ENCODE measurements at places on chromosomes 2 and 18.

DNA sequence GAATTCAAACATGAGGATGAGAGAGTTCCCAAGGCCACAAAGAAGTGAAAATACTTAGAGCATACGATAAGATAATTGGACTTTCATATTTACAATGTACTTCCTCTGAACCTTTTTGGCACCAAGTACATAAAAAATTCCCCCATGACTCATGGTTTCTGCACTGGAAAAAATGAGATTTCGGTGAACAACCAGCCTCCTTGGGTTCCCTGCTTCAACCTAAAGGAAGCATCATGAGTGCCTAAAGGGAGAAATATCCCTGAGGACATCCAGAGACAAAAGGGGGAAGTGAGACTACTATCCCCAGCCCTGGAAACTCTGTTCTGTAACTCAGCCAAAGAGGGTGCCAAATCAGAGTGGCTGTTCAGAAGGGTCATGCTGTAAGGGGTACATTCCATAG is 562.7 kb upstream of the SLC39A10 start:
- peak; percentile 37 for DNase-seq

GRCh38 chr18:22309191-22309590 is 108.5 kb downstream of the CTAGE1 start:
- peak; percentile 51 for DNase-seq

DNA sequence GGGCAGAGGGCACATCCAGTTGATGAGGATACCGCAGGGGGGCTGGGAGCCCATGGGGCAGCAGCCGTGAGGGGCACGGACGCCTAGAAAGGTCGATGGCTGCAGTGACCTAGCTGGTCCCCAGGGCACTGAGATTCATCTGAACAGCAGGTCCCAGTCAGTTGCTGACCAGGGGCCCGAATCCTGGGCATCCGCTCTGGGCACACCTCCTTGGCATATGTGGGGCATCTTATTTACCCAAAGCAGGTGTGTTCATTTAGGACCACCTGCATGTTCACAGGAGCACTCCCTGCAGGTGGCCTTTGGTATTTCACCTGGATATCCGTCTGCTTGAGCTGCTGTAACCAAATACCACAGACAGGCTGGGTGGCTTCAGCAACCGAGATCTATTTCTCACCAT is 72.0 kb upstream of the ODC1 start:
- no peak for DNase-seq

DNA sequence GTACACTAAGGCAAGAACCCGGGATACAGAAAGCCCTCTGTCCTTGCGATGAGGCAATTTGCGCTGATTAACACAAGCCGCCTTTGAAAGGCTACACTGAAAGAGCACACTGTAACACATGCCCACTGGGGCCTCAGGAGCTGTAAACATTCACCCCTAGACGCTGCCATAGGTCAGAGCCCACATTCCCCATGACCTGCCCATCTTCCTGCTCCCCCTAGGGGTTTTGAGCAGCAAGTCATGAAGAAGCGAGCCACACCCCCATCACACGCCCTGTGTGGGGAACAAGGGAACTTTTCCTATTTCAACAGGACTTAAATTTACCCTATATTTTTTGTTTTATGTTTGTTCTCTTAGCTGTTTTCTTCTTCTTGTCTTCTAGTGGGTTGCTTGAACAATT is 47.8 kb upstream of the SLC4A10 start:
- no peak for DNase-seq

- DNase-seq, result no peak
Measured at GRCh38 chr18:13366962-13367892, 148.7 kb downstream of the LDLRAD4 start.

GRCh38 chr2:230634146-230634545 is 78.5 kb upstream of the CAB39 start:
- no peak for DNase-seq

- DNase-seq, result no peak
Measured at GRCh38 chr2:217177720-217178119, 317.9 kb upstream of the TNP1 start.

GRCh38 chr2:186903216-186903615 is 54.2 kb upstream of the ZSWIM2 start:
- peak; percentile 36 for DNase-seq

GRCh38 chr2:54652540-54652939 is 70.9 kb upstream of the EML6 start:
- no peak for DNase-seq

- no peak for DNase-seq
Measured at GRCh38 chr2:15222856-15223255, 338.3 kb downstream of the NBAS start.

DNA sequence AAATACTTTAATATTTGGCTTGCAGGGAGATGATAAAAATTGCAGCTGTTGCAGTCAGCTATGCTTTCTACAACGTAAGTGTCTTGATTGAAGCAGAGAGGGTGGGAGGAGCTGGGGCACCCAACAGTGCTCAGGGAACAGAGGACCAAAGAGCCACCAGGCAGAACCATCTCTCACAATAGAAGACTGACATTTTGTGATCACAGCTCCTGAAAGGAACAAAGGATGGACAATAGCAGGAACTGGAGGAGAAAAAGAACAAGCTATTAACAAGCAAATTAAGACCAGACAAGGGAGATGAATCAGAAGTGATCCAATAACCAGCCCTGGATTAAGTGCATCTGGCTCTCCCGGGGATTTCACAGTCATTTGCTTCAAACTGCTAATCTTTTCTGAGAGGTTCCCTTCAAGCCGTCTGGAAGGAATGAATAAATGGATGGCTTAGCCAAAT is 65.7 kb upstream of the SMAD2 start:
- no peak for DNase-seq

DNA sequence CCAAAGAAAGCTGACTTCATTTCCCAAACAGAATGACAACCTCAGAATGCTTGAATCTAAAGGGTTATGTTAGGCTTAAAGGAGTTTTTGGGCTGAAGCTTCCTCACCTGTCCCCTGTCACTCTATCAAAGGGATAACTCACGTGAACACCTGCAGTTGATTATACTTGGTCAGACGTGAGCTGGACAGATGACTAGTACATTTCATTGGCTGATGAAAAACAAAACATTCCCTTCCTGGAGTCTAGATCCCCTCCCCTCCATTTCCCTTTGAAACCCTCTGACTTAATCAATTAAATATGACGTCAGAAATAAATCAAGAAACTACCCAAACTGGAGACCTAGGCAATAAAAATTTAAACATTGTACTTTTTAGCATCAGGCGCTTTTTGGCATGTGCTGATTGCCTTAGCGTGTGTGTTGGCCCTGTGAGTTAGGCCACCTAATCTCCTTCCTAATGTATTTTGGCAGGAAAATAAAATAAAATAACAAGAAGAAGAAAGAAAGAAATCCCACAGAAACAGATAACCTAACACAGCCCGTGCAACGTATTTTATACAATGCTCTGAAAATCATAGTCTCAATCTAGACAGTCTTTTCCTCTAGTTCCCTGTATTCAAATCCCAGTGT is 159.0 kb downstream of the ANTXR1 start:
- DNase-seq, result no peak

DNA sequence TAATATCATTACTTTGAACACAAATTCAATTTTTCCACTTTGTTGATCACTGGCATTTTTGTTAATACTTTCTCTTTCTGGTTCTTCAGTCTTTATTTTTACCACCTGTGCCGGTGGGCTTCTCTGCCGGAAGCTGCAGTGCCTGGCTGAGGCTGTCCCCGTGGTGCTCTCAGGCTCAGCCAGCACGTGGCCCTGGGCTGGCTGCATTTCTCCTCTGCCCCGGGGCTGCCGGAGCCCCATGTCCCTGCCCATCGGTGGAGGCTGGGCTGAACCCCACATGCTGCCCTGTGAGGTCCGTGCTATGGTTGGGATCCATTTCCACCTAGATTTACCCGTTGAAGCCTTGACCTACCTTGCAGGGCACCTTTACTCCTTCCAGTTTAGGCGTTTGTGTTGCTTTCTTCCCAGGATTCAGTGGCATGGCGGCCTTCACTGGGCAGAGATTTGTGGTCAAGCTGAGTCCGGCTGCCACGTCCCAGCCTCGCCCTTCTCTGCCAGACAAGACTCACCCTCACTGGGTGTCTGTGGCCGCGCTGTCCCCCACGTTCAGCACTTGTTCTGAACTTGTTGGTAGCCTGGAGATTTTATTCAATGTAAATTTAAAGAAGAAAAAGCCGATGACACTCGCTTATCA is 12.8 kb upstream of the TMEM18 start:
- no peak for DNase-seq

DNA sequence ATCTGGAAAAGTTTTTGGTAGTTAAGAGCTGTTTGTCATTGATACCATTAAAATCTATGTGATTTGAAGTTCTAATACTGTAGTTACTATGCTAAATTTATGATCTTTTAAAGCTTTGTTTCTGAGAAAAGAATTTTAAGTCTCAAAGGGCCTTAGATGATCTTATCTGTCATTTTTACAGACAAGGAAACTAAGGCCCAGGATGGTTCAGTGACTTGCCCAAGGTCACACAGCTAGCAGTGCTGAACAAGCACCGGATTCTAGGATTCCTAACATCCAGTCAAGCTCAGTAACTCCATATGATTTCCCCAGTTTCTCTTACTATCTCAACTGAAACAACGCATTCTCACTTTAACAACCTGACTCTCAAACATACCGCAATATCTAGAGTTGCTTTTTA is 37.7 kb downstream of the PELI1 start:
- no peak for DNase-seq

GRCh38 chr2:65666156-65666725 is 233.8 kb upstream of the SPRED2 start:
- DNase-seq, result peak; percentile 9

GRCh38 chr2:241849616-241850543 is 8.8 kb downstream of the PDCD1 start:
- DNase-seq, result no peak

GRCh38 chr2:127579231-127579630 is 43.7 kb downstream of the MYO7B start:
- DNase-seq, result no peak

DNA sequence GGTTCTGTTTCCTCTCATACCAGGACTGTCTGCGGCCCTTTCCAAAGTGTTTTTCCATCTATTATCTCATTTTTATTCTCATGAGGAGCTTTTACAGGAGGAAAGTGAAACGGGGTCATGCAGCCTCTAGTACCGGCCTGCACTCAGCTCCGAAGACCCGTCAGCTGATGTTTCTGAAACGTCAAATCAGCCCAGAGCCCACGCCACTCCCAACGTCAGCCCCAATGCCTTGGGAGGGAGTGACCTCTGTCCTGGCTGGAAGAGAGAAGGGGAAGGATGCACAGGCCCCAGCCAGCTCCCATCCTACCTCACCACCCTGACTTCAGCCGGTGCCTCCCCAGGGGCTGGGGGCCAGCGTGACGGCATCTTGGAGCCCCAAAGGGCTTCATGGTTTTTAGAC is 58.5 kb downstream of the ADCY3 start:
- no peak for DNase-seq

GRCh38 chr2:73156539-73157124 is 43.9 kb upstream of the RAB11FIP5 start:
- DNase-seq, result peak; percentile 69

DNA sequence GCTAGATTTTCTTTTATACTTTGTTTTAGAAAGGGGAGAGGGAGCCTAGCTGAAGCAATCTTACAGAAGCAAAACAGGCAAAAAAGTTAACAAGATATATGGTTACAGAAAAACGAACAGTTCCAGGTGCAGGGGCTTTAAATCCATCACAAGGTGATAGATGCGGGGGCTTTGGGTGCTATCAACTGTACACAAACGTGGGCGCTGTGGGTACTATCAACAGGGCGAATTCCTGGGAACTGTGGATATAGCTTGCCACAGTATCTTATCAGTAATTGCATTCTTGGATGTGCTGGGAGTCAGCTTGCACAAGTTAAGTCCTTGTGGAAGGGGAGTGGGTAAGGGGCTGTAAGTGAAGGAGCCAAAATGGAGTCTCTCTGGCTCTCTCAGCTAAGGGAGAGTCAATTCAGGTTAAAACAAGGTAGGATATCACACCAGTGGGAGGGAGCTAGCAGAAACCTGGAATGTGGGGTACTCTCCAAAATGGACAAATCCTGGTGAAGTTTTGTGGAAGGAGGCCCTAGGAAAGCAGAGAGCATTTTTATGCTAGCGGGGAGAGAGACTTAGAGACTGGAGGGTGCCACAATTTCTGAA is 325.8 kb upstream of the SPHKAP start:
- DNase-seq, result no peak

DNA sequence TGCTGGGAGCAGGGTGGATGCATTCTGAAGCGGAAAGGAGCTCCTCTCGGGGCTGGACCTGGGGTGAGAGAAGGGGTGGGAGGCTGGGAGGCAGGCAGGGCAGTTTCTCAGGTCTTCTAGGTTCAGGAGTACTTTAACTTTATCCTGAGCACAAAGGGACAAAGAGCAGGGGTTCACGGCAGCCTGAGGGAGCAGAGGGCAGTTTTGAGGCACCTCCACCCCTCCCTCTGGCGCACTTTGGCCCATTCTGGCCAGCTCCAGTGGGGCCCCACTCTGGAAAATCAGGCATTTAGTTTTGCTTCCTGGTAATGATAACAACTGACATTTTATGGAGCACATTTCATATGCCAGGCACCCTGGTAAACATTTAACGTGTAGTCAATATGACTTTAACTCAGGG is 14.3 kb downstream of the B3GNT7 start:
- DNase-seq, result no peak

- no peak for DNase-seq
Measured at GRCh38 chr2:169734169-169734847, 676 bp downstream of the KLHL23 start.

DNA sequence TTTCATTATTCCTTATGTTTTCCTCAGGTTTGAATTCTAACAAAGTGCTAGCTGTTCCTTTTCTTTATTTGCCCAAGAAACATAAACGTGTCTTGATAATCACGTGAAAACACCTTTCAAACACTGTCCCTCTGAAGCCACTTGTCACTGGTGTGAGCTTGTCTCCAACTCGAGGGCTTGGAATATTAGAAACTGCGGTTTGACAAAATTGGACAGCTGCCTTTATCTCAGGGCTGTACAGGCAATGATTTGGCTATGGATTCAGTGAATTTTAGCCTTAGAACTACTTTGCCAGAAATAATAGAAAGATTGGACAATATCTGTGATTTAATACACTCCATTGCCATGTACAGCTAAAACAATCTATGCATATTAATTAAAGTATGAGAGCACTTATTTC is 763.0 kb upstream of the ACVR2A start:
- no peak for DNase-seq

DNA sequence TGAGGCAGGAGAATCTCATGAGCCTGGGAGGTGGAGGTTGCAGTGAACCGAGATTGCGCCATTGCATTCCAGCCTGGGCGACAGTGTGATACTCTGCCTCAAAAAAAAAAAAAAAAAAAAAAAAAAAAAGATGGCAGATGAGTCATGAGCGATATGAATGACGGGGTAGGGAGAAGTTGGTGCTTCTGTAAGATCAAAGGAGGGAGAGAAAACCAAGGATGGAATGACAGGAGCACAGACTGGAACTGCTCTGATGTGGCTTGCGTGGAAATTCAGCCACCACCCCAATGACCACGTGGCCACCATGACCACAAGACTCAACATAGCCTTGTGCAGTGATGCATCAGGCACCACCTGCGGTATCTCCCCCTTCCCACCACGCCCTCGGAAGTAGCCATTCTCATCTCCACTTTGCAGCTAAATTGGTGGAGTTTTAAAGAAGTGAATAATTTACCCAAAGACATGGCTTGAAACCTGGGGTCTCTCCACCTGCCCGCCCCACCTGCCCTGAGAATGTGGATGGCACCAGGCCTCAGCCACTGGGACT is 96.0 kb downstream of the ACKR3 start:
- no peak for DNase-seq
